ENCODE measurements at places on chromosomes 7 and 10.

DNA sequence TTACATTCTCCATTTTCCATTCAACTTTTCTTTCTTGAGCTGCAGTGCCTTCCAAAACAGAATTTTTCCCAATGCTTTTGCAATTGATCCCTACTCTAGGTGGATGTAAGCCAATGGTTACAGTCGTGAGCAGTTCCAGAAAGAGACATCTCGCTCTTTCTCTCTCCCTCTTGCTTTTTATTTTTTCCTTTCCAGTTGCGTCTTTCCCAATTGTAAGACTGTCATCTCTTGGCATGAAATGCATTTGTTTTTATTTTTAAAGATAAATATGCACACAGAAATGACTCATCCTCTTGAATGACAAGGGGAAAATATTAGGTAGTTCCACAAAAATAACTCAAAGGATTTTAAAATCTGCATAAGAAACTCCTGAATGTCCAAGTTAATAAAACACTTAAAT lies 25.1 kb downstream of the GLI3 start:
- DNase-seq, result no peak

DNA sequence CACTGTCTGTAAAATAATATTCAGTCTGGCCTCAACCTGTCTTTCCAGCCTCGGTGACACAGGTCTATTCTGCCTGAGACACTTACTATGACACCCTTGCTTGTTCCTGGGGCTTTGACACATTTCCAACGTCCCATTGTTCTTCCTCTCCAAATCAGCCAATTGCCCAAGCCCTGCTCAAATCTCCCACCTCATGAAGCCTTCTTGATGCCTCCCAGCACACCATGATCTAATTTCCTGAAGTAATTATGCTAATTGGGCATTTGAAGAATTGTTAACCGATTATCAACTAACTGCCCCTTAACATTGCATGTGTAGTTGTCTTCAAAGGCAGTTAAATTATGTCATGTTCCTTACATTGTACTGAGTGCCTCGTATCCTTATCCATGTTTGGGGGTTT lies 33.1 kb downstream of the CAV1 start:
- no peak for DNase-seq

DNA sequence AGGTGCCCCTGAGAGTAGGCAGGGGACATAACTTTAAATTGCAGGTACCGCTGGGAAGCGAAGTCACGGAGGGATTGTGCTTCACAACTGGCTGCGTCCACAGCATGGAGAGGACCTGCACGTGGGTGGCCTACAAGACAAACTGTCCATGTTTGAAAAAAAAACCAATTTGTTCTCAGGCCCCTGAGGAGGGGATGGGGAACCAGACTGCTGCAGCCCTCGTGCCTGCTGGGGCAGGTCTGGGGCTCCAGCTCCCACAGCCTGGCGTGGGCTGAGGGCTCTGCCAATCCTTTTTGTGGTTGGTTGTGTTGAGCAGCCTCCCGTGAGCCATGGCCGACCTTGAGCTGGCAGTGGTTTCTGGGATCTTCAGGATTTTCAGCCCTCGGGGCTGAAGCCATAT lies 9.7 kb downstream of the SFRP5 start:
- DNase-seq, result no peak

DNA sequence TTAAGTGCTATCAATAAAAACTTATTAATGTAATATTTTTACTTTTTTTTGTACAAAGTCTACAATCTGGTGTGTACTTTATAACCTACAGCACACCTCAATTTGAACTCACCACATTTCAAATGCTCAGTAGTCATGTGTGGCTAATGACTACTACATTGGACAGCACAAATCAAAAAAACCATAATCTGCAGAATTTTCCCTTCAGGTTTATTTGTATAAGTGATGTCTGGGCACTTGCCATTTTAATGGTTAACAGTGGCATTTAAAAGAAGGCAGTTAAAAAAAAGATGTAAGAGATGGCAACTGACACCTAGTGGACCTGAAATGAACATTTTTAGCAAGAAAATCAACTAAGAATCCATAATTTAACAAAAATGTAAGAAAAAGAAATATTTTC lies 124.6 kb upstream of the NRBF2 start:
- DNase-seq, result peak; percentile 5

- DNase-seq, result no peak
Measured at GRCh38 chr10:99766302-99766681, 16.1 kb upstream of the ABCC2 start.

DNA sequence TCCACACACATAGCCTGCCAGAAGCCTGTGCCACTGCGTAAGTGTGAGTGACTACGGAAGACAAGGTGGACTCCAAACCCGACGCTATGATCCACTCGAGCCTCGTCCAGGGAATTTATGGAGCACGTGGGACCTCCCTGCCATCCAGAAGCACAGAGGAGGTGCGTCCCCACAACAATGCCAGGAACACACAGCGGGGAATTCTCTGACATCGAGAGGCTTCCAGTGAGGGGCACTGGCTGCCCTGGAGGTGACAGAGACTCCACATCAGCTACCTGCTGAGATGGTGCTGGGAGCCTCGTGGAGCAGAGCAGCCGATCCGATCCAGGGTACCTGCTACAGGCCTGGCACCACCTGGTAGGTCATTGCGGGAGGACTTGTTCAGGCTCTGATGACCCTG lies 72.2 kb upstream of the INSIG1 start:
- DNase-seq, result no peak

DNA sequence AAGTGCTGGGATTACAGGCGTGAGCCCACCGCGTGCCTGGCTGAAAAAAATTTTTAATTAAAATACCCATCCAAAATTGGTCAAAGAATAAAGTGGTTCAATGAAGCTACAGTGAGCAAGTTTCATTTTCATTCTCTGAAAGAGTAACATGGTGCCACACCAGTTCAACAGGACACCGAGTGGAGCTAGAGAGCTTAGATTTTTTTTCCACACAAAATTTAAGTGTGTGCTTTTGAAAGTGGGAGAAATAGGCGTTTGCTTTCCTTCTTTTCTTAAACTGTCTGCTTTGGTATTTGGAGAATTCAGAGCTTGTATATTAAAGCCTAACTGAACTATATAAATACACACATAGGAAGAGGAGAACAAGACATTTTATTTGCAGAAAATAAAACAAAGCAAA lies 43.4 kb downstream of the BPGM start:
- DNase-seq, result peak; percentile 88

- DNase-seq, result no peak
Measured at GRCh38 chr7:117718116-117718835, 155.0 kb downstream of the CTTNBP2 start.

DNA sequence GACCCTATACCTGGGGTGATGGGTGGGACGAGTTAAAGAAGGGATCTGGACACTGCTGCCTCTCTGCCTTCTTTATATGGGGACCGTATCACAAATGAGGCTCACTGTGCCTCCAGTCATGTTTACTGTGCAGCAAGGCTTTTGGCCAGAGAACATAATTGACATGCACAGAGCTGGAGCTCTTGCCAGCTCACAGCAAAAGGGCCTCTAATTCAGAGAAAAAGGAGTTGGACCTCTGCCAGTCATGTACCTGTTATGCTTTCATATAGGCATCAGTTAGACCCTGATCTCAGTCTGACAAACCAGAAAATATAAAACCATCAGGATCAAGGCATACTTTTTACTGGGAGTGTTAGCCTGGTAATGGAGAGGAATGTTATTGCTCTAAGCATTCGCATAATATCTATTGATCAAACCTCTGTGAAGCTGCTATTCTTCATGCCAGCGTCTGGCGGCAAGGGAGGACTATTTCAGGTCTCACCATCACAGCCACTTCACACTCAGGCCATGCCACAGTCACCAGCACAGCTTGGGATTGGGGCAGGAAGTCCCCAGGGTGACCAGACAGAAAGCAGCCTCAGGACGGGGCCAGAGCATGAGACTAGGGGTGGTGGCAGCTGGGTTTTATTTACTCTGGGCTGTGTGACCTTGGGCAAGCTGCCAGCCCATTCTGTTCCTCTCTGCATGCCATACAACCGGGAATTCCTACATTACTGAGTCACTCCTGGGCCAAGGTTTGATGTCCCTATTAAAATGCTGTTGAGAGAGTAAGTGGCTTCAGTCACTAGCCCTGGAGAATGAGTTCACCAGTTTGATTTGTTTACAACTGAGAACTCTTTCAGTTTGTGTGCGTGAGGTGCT lies 90.1 kb downstream of the NPSR1 start:
- DNase-seq, result peak; percentile 92

Data from fibroblast of skin of scalp (primary cell).